A172 (cell line): ENCODE measurements at places on chromosomes 7 and 10.
A peak's percentile ranks its signal among the peaks of the same experiment; 100 is the strongest.

GRCh38 chr10:4477664-4478063, 348.3 kb upstream of the AKR1E2 start:
- DNase-seq = no peak

GRCh38 chr7:35727571-35727970, 32.6 kb upstream of the HERPUD2 start:
- no peak for DNase-seq

GRCh38 chr7:18667466-18667865, 171.9 kb downstream of the HDAC9 start:
- DNase-seq = peak; percentile 92

GRCh38 chr10:60444494-60445064, 54.9 kb upstream of the ANK3 start:
- DNase-seq = peak; percentile 40

DNA sequence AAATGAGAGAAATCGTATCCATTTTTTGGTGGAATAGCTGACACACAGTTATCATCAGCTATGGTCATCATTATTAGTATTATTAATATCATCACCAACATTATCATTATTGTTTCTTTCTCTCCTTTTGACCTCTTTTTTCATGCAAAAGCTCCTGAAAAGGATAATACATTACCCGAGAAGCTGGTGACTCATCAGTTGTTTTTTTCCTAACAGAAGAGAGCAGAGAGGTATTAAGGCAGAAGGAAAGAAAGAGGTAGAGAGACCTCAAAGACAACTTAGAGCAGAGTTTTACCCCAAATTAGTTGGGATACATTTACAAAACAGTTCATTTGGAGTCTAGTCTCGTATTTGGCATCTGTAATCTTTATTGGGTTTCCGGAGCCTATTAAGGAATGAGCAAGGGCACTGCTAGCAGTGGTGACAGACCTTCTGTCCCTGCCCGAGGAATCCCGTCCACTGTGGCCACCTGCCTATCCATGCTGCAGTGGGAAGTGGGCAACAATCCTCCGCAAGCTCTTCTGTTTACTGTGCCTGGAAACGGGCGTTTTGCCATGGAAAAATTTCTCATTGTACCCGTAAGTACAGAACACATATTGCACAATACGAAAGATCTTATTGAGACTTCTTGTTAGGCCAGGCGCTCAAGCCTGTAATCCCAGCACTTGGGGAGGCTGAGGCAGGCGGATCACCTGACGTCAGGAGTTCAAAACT, 170.0 kb upstream of the MKLN1 start:
- DNase-seq = no peak

GRCh38 chr7:35424869-35425495, 171.1 kb upstream of the TBX20 start:
- peak; percentile 60 for DNase-seq

- DNase-seq = no peak
Observed at GRCh38 chr10:47019155-47020145, 108.2 kb downstream of the PTPN20 start.

GRCh38 chr7:152759949-152760853, 649 bp downstream of the ACTR3B start:
- no peak for DNase-seq

GRCh38 chr7:24874791-24875190, 105.2 kb downstream of the OSBPL3 start:
- DNase-seq = no peak

GRCh38 chr10:54666192-54666591, 134.8 kb downstream of the PCDH15 start:
- DNase-seq = no peak

DNA sequence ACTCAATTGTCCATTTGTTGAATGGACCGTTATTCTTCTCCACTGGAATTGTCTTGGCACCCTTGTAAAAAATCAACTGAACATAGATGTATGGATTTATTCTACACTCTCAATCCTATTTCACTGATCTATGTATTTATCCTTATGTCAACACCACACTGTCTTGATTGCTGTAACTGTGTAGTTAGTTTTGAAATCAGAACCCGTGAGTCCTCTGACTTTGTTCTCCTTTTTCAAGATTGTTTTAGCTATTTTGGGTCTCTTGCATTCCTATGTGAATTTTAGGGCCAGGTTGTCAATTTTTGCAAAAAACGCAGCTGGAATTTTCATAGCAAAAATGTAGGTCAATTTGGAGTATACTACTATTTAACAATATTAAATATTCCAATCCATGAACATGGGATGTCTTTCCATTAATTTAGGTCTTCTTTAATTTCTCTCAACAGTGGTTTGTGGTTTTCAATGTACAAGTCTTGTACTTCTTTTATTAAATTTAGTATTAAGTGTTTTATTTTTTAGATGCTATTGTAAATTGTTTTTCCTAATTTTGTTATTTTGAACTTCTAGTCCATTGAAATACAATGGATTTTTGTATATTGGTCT, 10.0 kb downstream of the CAMK2B start:
- DNase-seq = no peak

GRCh38 chr10:7188456-7189050, 222.3 kb downstream of the SFMBT2 start:
- DNase-seq = no peak

DNA sequence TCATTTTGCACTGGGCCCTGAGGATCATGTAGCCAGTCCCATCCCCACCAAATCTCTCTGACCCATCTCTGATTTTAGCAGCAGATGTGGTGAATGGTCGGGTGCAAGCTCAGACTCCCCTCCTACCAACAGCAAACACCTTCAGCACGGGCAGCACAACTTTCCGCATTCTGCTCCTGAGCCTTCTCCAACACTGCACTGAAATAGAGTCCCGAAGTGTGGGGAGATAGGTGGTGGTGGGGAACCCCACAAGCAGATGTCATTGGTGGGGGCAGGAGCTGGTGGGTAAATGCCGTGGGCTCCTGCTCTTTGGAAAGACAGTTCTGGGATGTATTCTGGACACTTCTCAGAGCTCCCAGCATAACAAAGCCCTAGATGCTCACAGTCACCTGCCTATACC, 9.6 kb upstream of the CTBP2 start:
- DNase-seq = no peak

GRCh38 chr7:108358553-108358952, 97.7 kb downstream of the NRCAM start:
- DNase-seq = peak; percentile 49

DNA sequence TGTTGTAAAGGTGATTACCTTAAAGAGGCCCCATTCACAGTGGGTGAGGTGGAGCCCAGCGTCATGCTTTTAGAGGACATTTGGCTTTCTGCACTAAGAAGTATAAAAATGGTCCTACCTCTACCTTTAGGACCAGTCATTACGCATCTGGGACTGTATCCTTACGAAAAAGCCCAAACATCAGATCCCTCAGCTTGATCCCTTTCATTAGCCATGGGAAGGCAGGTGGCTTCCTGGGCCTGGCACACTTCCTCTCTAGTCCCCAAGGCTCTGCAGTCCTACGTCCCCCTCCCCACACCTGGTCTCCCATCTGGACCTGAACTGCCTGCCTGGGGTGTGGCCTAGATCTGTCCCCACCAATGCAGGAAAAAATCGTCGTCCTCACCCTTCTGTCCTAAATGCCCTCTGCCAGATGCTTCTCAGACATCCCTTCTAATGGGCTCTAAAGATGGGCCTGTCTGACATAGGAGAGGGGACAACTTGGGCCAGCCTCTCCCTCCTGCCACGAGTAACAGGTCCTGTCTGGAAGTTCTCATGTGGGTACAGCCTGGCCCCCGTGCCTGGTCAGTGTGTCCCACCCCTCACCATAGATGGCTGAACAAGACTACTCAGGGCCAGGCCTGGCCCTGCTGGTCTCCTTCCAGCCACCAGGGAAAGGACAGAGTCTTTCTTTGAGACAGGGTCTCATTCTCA, 11.8 kb upstream of the SLC18A3 start:
- DNase-seq = no peak

DNA sequence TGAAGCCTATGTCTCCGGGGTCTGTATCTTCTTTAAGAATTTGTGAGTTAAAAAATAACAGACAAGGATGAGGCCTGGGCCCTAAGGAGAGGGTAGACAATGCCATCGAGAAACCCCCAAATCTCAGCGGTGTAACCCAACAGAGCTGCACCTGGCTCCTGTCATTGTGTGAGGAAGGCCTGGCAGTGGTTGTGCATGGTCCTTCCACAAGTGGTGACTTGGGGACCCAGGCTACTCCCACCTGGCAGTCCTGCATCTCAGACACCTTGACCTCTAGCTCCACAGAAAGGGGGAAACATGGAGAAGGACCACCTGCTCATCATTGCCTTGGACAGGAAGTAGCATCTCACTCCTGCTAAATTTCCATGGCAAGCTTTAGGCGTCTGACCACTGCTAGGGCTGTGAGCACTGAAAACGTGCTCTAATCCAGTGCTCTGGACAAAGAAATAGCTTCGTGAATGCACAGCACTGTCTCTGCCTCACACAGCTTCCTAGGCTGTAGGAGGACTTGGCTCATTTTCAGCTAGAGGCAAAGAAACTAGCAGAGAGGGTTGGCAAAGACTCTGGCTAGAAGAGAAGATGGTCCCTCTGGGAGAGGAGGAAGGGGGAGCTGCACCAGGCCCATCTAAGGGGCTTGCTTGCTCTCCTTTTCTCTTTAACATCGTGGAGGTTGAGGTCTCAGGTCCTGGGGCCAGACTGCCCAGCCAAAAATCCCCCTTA, 273.9 kb upstream of the ZMIZ1 start:
- DNase-seq = no peak

- no peak for DNase-seq
Observed at GRCh38 chr10:24468281-24468751, 255.4 kb downstream of the ARHGAP21 start.

DNA sequence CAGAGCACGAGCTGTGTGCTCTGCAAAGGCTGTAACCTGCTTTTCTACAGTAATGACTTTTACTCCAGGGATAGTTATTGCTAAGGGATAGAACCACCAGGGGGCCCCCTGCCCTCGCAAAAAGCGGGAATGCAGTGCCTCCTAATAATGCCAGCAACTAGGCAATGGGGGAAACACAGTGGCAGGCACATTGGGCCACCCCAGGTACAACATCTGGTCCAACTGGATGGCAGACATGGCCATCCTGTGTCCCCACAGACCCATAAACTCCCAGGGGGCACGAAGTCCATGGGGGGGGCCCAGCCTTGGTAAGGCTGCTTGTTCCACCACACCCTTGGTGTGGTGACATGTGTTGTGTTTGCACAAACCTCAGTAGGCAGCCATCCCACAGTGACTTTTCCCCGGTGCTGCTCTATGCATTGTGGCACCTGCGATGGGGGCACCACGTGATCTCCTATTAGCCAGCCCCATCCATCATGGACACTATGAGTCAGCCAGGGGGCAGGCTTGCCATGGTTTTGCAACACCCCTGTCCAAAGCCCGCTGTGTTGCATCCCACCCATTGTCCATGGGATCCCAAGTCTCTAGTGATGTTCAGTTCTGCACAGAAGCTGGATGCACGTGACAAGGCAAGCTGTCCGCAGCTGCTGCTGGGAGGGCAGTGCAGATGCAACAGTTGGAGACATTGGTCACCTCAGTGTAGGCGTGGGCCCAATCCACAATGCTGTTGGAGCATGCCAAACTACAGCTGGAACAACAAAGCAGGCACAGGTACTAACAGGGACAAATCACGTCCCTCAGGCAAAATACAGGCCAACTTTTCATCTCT, 84.0 kb downstream of the ANLN start:
- peak; percentile 79 for DNase-seq
